ENCODE measurements at places on chromosomes 12 and 14. TPM values are rescaled to one million over a fixed set of nuclear protein-coding genes. Genes with fewer than 3 reads are reported as not detected.

GARIN6 gene
- total RNA-seq = not detected

GRCh38 chr12:109928058-109928656 lies 28.1 kb downstream of the TCHP start:
- peak; percentile 59 for DNase-seq
- H3K27ac ChIP-seq = no peak overlapping the region
- no peaks in the 10 kb centered on the region for H3K27me3 ChIP-seq
- H3K4me3 ChIP-seq = no peak overlapping the region
- no peaks in the 10 kb centered on the region for H3K4me1 ChIP-seq

GRCh38 chr12:96882862-96883261 lies 24.2 kb upstream of the NEDD1 start:
- H3K36me3 ChIP-seq = no peaks in the 10 kb centered on the region
- H3K27ac ChIP-seq = no peak overlapping the region
- no peak overlapping the region for H3K4me3 ChIP-seq
- no peak for DNase-seq
- H3K4me1 ChIP-seq = peaks cover 16% of the 10 kb centered on the region

- H3K27me3 ChIP-seq = no peaks in the 10 kb centered on the region
- H3K27ac ChIP-seq = no peak overlapping the region
- no peak for DNase-seq
- H3K36me3 ChIP-seq = no peaks in the 10 kb centered on the region
Measured at GRCh38 chr14:48771717-48772116, 814.5 kb downstream of the RPS29 start.

- no peak overlapping the region for H3K27ac ChIP-seq
- no peaks in the 10 kb centered on the region for H3K36me3 ChIP-seq
- no peak overlapping the region for H3K4me3 ChIP-seq
- no peak for DNase-seq
- peaks cover 6% of the 10 kb centered on the region for H3K27me3 ChIP-seq
Measured at GRCh38 chr14:75531256-75531655, 9.0 kb downstream of the BATF start.

DNA sequence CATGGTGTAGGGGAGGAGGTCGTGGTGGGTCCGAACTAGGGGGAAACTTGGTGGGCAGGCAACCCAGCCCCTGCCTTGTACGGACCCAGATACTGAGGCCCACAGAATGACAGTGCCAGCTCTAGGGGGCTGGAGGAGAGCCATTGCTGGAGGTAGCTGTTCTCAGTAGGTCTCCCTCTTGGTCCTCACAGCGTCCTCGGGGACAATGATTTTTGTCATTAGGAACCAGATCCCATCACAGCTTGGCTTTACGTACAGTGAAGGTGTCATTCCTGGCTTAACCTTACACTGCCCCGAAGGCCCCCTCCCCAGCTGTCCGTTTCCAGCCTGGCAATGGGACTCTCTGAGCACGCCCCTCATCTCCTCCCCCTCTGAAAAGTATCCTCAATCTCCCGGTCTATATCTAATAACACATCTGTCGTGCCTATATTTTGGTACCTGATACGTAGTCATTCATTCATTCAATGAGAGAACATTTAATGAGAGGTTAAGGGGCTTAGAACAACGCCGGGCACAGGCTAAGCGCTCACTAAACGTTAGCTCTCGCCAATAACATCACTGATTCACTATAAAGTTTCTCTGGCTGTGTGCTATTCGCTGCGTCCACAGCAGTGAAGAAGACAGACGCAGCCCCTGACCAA lies 597 bp upstream of the DYNC1H1 start:
- peaks cover 2% of the 10 kb centered on the region for H3K36me3 ChIP-seq
- no peak for DNase-seq
- H3K27me3 ChIP-seq = no peaks in the 10 kb centered on the region
- H3K4me3 ChIP-seq = peak overlapping the region; percentile 60

- no peak overlapping the region for H3K4me3 ChIP-seq
- DNase-seq = no peak
- H3K27ac ChIP-seq = no peak overlapping the region
- no peaks in the 10 kb centered on the region for H3K36me3 ChIP-seq
Measured at GRCh38 chr12:132345561-132346200, 16.3 kb upstream of the GALNT9 start.

DNA sequence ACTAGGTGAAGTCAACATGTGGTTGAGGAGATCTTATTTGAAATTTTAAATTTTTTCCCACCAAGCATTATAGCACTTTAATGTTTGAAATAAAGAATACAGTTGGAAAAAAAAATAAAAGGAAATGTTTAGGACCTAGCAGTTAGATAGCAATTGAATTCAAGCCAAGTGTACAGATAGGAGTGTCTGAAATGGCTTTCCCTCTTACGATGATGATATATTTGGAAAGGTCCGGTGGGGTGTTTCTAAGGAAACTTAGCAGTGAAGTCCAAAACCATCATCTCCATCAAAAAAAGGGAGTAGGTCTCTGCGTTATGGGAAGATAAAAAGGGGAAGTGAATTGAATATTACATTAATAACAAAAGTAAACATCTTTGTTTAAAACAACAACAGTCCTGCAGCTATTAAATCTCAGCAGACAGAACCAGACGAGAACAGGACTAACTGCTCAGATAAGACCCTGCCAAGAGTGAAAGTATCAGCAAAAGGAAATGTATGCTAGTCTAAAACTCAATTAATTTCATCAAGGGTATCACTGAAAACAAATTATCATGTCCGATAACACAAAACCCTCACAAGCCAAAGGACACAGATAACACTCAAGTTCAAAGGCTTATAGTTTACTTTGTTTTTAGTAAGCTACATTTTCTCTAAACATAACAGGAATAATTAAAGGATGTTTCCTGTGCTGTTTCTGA lies 242.0 kb downstream of the BMP4 start:
- peaks cover 32% of the 10 kb centered on the region for H3K4me1 ChIP-seq
- H3K4me3 ChIP-seq = no peak overlapping the region
- no peaks in the 10 kb centered on the region for H3K27me3 ChIP-seq
- peak overlapping the region; percentile 82 for H3K27ac ChIP-seq
- H3K36me3 ChIP-seq = no peaks in the 10 kb centered on the region

DNA sequence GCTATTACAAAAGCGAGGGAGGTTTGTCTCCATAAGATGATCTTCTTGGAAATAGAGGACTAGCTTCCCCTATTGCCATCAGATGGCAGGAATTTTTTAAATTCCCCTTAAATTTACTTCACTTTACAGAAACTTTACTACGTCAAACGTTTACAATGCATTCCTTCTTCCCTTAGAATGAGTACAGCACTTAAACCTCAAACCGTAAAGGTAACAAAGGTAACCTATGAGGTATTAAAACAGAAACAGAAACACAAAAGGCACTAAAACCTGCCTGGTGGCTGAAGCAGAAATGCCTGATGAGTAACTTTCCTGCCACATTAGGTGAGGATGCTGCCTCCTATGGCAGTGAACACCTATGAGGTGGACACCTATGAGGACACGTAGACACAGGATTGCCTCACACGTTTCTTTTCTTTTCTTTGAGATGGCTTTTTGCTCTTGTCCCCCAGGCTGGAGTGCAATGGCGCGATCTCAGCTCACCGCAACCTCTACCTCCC lies 25.0 kb downstream of the DIO2 start:
- no peaks in the 10 kb centered on the region for H3K27me3 ChIP-seq
- no peaks in the 10 kb centered on the region for H3K4me1 ChIP-seq
- no peak overlapping the region for H3K4me3 ChIP-seq
- H3K36me3 ChIP-seq = peaks cover 2% of the 10 kb centered on the region

USP44 gene
- total RNA-seq = 0.18 TPM

DNA sequence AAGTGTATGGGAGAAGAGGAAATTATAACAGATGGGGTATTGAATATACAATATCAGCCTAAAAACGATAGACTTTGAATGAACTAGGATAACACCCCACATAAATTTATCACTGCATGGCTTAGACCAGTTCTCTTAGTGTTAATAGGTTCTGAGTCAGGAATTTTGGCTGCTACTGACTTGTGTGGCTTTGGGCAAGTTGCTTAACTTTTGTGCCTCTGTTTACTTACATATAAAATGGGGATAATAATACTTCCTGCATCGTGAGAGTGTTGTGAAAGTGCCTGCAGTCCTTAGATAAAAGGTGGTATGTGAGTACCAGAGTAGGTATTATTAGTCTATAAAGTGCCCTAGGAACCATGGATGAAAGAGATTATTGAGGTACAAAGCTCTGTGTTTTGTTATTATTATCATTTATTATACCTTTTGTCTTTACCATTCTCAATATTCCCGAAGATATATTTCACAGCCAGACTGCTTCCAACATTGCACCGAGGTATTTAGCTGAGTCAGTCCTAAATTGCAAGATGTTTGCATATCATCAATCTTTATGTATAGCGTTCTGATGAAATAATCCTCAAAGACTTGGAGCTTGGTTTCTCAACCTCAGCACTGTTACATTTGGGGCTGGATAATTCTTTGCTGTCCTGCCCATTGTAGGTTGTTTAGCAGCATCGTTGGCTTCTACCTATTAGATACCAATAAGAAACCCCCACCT lies 2.3 kb upstream of the PAWR start:
- peak overlapping the region; percentile 71 for H3K4me3 ChIP-seq
- H3K4me1 ChIP-seq = peaks cover 30% of the 10 kb centered on the region
- no peaks in the 10 kb centered on the region for H3K27me3 ChIP-seq
- peaks cover 3% of the 10 kb centered on the region for H3K36me3 ChIP-seq
- no peak for DNase-seq
- peak overlapping the region; percentile 97 for H3K27ac ChIP-seq

DNA sequence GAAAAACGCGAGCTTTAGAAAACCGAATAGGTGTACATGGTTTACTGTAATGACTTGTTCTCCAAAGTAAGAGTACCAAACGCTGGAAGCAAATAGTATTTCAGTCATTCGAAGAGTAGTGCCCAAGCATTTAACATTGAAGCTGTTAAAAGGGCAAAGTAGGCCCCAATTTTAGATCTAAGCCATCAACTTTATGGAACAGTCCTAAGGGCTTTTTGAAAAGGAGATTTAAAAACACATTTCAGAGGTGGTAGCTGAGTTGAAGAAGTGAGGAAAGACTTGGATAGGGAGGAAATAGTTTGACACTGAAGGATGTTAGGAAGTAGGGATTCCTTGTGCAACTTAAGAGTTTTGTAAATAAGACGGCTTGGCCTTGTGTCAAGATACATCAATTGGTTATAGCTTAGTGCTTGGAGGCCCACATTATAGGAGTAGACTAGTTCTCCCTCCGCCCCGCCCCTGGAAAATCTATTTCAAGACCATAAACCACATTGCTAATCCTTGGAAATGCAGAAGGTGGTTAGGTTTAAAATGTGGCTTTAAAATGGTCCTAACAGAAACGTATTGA lies 783 bp upstream of the TUBA1B start:
- DNase-seq = no peak
- H3K27ac ChIP-seq = peak overlapping the region; percentile 92
- H3K4me1 ChIP-seq = peaks cover 41% of the 10 kb centered on the region
- H3K4me3 ChIP-seq = peak overlapping the region; percentile 78

GRCh38 chr12:68263366-68263765 lies 10.0 kb upstream of the IL22 start:
- H3K27me3 ChIP-seq = no peaks in the 10 kb centered on the region
- H3K36me3 ChIP-seq = no peaks in the 10 kb centered on the region
- peak overlapping the region; percentile 96 for H3K27ac ChIP-seq
- H3K4me3 ChIP-seq = no peak overlapping the region
- DNase-seq = no peak
- H3K4me1 ChIP-seq = peaks cover 75% of the 10 kb centered on the region

DNA sequence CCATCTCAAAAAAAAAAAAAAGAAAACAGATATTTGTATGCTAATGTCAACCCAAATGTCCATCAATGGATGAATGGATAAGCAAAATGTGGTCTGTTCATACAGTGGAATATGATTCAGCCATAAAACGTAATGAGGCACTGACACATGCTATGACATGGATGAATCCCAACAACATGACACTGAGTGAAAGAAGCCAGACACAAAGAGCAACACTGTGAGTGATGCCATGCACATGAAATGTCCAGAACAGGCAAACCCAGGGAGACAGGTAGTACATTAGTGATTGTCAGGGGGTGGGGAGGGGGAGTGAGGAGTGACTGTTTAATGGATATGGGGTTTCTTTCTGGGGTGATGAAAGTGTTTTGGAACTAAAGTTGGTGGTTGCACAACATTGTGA lies 50.2 kb downstream of the ARL6IP4 start:
- no peak for DNase-seq
- no peak overlapping the region for H3K27ac ChIP-seq
- H3K27me3 ChIP-seq = no peaks in the 10 kb centered on the region
- H3K4me1 ChIP-seq = peaks cover 5% of the 10 kb centered on the region
- no peak overlapping the region for H3K4me3 ChIP-seq

DNA sequence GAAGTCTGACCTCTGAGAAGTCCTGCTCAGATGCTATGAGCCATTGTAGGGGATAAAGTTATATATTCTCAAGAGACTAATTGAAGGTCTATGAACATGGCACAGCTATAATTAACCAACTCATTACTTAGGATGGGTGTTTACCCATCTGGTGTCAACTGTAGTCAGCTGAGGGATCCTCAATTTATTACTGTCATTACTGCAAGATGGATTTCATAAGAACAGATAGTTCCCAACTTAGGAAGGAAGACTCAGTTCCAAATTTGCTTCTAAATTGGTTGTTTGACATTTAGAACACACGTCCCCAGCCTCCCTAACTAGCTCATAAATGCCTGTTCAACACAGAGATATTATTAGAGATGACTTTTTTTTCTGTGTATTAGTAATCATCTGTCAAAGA lies 81.4 kb downstream of the FRMD6 start:
- no peak for DNase-seq
- no peak overlapping the region for H3K4me3 ChIP-seq
- H3K27ac ChIP-seq = no peak overlapping the region
- no peaks in the 10 kb centered on the region for H3K4me1 ChIP-seq
- no peaks in the 10 kb centered on the region for H3K27me3 ChIP-seq

GRCh38 chr12:57604992-57605810 lies 577 bp downstream of the DTX3 start:
- peak overlapping the region; percentile 77 for H3K4me3 ChIP-seq
- no peaks in the 10 kb centered on the region for H3K27me3 ChIP-seq
- H3K4me1 ChIP-seq = peaks cover 36% of the 10 kb centered on the region
- DNase-seq = no peak
- H3K36me3 ChIP-seq = peaks cover 14% of the 10 kb centered on the region

AMDHD1 gene
- total RNA-seq = not detected

KRT1 gene
- not detected for total RNA-seq

KRT77 gene
- total RNA-seq = not detected

DNA sequence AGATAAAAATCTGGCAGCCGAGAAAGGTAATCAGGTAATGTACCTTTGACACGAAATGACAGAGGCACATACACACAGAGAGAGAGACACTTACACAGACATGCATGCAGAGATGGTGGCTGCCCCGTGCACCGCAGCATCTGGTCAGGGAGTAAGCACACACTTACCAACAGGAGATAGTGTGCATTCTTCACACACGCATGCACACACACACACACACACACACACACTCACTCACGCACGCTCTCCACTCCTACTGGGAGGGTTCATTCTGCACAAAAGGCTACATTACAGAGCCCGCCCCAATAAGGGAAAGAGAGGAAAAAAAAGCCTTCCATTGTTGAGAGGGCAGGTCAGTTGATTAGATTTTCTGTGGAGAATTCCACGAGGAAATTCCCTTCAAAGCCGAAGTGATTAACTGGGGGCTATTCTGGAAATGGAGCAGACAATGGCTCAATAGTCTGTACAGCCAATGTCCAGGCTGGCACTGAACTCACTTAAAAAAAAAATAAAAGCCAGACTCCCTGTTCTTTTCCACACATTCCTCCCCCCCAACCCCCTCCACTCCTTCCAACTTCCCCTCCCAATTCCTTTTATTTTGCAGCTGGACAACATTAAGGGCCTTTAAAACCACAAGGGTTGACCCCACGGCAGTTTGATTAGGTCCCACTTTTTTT lies 1.4 kb upstream of the SOX5 start:
- H3K4me1 ChIP-seq = no peaks in the 10 kb centered on the region
- DNase-seq = no peak
- H3K36me3 ChIP-seq = no peaks in the 10 kb centered on the region
- no peak overlapping the region for H3K27ac ChIP-seq
- H3K4me3 ChIP-seq = no peak overlapping the region
